ENCODE measurements at places on chromosomes 12 and 14. TPM values are rescaled to one million over a fixed set of nuclear protein-coding genes. Genes with fewer than 3 reads are reported as not detected.

The SSTR1 gene
- 1.0 TPM for polyA plus RNA-seq

The STAB2 gene
- polyA plus RNA-seq: 0.30 TPM

The SLC10A1 gene
- not detected for polyA plus RNA-seq

The FLRT2 gene
- polyA plus RNA-seq: 22.2 TPM

The CLEC1B gene
- polyA plus RNA-seq: not detected

The COQ5 gene
- polyA plus RNA-seq: 28.2 TPM

The TAS2R43 gene
- polyA plus RNA-seq: not detected

The GABARAPL1 gene
- polyA plus RNA-seq: 125 TPM

The FSCB gene
- polyA plus RNA-seq: not detected

The ADGRD1 gene
- 10.3 TPM for polyA plus RNA-seq

All from adipose tissue (tissue), 3 donors.